ENCODE measurements at places on chromosomes 11 and 22. TPM values are rescaled to one million over a fixed set of nuclear protein-coding genes. Genes with fewer than 3 reads are reported as not detected.

The TANGO2 gene
- total RNA-seq = 13.8 TPM

The KCNQ1OT1 gene
- 0.06 TPM for total RNA-seq

The ELMOD1 gene
- 0.11 TPM for total RNA-seq

The AKIP1 gene
- total RNA-seq = 37.1 TPM

The TMPRSS5 gene
- 0.08 TPM for total RNA-seq

The NCF4 gene
- total RNA-seq = not detected

The C1QTNF6 gene
- 10.8 TPM for total RNA-seq

All from A549 treated with dexamethasone at 1 μM for 4 hours (cell line).